Right ventricle myocardium superior (tissue), 1 donor: ENCODE measurements at places on chromosomes 13 and 19.

- DNase-seq, result peak; percentile 91
Measured at GRCh38 chr19:54162241-54162805, 2.8 kb upstream of the LENG1 start.

DNA sequence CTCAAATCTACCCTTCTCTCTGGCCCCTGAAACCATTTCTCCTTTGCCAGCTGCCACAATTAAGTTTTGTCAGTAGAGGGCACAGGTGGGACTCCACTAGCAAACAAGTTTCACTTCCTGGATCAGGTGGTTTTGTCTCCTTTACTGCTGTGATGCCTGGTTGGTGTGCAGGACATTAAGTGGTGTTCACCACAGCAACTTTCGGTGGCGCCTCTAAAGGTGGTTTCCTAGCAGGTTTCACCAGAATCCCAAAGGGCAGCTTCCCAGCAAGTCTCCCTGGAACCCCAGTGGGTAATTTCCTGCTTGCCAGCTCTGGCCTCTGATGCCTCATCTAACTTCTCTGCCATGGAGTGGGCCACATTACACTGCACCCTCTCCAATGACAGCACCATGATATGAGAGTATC, 16.6 kb downstream of the MED4 start:
- no peak for DNase-seq

- DNase-seq, result no peak
Measured at GRCh38 chr13:32726374-32727037, 140.3 kb downstream of the PDS5B start.

GRCh38 chr19:42421591-42422031, 5.6 kb downstream of the LIPE start:
- peak; percentile 71 for DNase-seq

GRCh38 chr19:58400316-58400915, 5.0 kb downstream of the RNF225 start:
- no peak for DNase-seq

GRCh38 chr19:757811-758668, 7.1 kb downstream of the MISP start:
- no peak for DNase-seq

GRCh38 chr13:34129436-34129835, 311.5 kb downstream of the RFC3 start:
- no peak for DNase-seq

GRCh38 chr13:47251771-47252170, 354.9 kb upstream of the HTR2A start:
- DNase-seq, result no peak

DNA sequence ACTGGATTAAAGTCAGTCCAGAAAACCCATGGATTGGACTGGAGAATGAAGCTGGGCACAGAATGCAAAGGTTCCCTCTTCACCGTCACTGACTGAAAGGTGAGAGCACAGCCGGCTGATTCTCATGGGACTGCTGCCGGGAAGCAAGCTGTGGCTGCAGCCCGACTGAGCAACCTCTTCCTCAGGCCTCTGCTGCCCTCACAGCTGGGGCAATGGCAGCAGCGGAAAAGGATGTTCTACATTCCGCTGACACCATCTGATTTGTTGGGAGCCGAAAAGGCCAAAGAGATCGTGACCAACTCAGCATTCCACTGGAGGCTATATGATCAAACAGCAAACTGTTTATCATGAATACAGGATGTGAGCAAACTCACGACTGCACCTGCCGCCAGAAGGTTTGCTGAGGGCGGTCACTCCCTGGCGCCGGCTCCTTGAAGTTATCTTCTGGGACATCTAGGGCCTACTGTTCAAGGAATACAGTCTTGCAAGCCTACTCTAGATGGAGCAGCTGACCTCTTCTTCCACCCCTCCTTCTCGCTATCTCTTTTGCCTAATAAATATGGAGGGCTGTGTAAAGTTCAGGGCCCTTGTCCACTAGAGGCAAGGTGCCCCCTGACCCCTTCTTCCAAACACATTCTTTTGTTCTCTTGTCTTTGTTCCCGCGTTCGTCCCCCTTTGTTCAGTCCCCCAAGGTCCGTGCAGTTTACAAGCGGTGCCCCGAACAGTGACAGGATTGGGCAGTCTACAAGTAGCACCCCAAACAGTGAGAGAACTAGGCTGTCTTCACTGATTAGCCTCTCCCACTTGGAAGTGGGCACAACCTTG, 19.6 kb upstream of the SIGLEC6 start:
- DNase-seq, result no peak

GRCh38 chr19:48926909-48927308, 6.6 kb upstream of the DHDH start:
- DNase-seq, result no peak

GRCh38 chr13:66809485-66809884, 420.7 kb downstream of the PCDH9 start:
- no peak for DNase-seq

DNA sequence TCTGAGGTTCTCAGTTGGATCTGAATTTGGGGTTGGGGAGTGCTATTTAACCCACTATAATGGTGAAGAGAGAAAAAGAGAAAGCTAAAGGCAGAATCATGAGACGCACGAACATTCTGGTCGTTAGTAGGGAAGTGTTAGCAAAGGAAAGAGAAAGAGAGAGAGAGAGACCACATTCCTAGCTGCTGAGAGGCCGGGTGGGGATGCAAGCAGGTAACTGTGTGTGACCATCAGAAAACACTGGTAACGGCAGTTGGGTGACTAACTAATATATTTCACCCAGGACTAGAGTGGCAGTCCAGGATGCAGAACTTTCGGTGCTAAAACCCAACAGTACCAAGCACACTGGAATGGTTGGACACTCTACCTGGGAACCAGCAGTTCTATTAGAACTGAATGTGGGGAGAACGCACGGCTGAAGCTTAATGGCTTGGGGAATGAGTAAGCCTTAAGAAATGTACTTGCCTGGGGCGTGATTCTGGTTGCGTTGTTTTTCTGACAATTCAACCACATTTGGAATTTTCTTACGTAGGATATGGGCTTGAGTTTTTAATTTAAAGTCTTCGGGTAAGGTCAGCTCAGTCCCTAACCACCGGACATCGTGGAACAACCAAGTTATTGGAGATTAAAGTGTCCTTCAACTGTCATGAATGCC, 130.2 kb downstream of the DNAJC15 start:
- DNase-seq, result no peak

DNA sequence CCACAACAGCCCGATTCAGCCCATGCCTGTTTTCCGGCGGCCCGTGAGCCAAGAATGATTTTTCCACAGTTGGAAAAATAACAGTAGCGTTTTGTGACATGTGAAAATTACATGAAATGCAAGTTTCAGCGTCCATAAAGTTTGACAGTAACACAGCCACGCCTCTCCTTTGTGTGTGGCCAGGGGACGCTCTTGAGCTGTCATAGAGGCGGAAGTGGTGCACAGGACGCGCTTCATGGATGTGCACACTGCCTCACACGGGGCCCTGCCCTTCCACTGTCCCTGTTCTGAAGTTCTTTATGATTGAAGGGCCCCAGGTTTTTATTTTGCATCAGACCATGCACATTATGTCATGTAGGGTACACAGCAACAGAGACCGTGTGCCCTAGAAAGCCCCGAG, 12.4 kb upstream of the ELAVL1 start:
- no peak for DNase-seq

GRCh38 chr13:114135731-114136171, 3.3 kb upstream of the RASA3 start:
- DNase-seq, result no peak

- DNase-seq, result no peak
Measured at GRCh38 chr19:6518145-6518911, 12.5 kb upstream of the TNFSF9 start.

DNA sequence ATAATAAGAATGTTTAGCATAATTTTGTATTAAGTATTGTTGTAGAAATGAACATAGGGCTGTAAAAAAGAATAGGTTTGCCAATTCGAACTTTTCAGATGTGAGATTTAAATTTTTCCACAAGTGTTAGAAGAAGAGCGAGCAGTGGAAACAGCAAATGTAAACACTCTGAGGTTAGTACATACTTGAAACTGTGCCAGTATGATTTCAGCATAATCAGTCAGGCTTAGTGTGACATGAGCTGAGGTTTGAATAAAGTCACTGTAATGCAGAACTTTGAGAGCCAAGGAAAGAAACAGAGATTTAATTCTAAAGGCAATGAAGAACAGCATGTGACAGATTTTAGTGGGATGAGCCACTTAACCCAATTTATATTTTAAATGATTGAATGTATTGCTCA, 2166.4 kb downstream of the PCDH9 start:
- no peak for DNase-seq

GRCh38 chr13:38255600-38255999, 94.1 kb upstream of the UFM1 start:
- DNase-seq, result no peak

- DNase-seq, result no peak
Measured at GRCh38 chr13:83877651-83878355, 4.5 kb downstream of the SLITRK1 start.

DNA sequence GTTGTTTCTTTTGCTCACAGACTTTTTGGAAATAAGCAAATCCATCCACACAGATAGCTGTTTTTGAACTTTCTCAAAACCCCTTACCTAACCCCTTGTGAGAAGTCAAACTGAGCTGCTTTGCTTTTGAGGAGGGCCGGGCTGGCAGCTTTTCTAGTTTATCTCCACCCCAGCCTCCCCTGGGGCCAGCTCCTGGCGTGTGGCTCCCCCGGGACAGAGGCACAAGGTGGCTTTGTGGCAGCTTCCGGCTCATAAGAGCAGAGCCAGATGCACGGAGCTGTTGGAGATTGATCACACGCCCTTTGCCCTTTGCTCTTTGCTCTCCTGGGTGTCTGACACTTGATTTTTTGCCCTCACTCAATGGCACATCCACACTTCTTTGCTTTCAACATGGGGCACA, 24.9 kb upstream of the RNF113B start:
- no peak for DNase-seq

- DNase-seq, result no peak
Measured at GRCh38 chr13:51618626-51619025, 34.4 kb downstream of the WDFY2 start.

GRCh38 chr19:49442354-49442753, 1.0 kb upstream of the SLC17A7 start:
- peak; percentile 67 for DNase-seq

GRCh38 chr13:57470491-57470890, 161.1 kb upstream of the PCDH17 start:
- DNase-seq, result no peak

DNA sequence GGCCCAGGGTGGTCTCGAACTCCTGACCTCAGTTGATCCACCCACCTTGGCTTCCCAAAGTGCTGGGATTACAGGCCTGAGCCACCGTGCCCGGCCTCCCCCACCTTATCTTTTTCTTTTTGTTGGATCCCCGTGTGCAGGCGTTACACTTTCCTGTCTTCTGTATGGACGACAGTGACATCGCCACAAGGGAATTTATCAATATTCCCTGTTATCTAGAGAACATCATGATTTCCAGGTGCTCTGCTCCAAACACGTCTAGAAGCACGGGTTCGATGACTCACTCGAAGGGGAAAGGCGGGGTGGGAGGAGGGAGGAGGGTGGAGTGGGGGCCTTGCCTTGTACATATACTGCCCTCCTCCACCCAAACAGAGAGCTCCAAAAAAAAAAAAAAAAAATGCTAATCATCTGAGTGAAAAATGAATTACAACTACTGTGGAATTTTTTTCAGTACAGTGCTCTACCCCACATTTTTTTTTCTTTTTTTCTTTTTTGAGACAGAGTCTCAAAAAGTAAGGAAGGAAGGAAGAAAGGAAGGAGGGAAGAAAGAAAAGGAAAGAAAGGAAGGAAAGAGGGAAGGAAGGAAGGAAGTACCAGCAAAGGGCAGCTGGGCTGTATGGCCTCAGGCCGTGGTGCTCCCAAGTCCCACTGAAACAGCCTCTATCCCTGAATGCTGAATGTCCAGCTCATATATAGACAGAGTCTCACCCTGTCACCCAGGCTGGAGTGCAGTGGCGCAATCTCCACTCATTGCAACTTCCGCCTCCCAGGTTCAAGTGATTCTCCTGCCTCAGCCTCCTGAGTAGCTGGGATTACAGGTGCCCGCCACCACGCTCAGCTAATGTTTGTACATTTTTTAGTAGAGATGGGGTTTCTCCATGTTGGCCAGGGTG, 36.8 kb downstream of the INSR start:
- no peak for DNase-seq

GRCh38 chr13:99968521-99969452, 2.8 kb downstream of the ZIC5 start:
- DNase-seq, result no peak

- no peak for DNase-seq
Measured at GRCh38 chr13:41905600-41906254, 55.2 kb downstream of the VWA8 start.

- no peak for DNase-seq
Measured at GRCh38 chr13:66984241-66984640, 245.9 kb downstream of the PCDH9 start.

GRCh38 chr13:97743938-97744337, 209.5 kb upstream of the IPO5 start:
- no peak for DNase-seq

DNA sequence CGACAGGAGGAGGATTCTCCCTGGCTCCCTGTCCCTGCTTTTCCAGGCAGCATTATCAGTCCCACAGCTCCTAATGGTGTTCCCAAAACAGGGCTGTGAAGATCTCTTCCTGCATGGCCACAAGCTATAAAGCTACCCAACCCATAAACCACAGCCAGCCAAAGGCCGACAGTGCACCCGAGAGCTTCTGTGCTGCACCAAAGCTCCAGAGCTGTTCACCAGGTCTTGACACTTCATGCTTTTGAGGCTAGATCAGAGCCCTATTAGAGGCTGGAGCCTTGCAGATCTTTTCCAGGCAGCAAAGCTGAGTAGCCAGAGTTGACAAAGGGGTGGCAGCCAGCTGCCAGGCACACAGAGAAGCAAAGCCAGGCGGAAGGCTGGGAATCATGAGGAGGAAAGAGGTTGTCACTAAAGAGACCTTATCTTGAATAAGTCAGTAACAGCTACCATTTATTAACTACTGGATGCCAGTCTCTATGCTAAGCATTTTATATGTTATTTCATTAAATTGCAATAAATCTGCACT, 180.4 kb downstream of the KATNAL1 start:
- no peak for DNase-seq

- DNase-seq, result peak; percentile 98
Measured at GRCh38 chr19:48634424-48635262, 2.5 kb downstream of the DBP start.

DNA sequence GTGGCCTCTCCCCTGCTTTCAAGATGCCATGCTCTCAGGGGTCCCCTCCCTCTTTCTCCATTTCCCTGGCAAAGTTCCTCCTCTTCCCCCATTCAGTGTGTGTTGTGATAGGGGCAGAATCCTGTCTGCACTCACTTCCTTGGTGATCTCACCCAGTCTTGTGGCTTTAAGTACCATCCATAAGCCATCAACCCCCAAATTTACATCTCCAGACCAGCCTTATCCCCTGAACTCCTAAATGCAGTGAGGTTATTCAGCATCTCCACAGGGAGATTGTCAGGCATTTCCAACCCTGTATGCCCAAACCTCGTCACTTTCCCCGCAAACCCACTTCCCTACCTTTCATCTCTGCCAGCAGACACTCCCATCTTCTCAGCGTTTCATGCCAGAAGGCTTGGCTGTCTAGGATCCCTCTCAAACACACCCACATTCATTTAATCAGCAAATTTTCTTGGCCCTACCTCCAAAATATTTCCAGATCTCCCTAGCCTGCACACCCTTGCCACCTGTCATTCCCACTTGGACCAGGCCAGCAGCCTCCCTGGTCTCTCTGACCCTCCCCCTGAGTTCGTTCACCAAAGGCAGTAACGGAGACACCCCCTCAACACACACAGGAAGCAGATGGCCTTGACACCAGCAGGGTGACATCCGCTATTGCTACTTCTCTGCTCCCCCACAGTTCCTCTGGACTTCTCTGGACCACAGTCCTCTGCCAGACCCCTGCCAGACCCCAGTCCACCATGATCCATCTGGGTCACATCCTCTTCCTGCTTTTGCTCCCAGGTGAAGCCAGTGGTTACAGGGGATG, at the start of gene HCST:
Gene HCST, plus strand, starts transcription at position 676 of the 808 bp plus-strand sequence. Its CDS starts 65 bp downstream, at position 741.
- no peak for DNase-seq
